ENCODE measurements at places on chromosomes 11 and 22.

DNA sequence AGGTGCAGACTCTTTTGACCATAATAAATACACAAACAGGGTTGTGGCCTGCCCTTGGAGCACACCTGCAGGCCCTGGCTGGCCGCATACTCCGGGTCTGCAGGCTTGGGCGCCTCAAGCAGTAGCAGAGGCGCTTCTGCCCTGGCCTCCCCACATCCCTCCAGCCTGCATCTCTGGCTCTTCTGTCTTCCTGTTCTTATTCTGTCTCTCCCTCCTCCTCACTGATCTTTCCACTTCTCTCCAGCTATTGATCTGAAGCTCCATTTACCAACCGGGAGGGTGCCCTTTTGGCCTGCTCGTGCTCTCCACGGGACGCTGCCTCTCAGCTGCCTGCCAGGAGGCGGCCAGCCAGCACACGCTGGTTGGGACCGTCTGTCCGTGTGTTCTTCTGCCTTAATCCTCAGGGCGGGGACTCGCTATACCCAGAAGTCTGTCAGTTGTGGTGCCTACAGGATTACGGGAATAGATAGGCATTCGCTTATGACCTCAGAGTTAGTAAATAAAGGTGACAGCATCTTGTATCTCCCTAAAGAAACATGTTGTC, 5.2 kb downstream of the UPB1 start:
- DNase-seq, result no peak

DNA sequence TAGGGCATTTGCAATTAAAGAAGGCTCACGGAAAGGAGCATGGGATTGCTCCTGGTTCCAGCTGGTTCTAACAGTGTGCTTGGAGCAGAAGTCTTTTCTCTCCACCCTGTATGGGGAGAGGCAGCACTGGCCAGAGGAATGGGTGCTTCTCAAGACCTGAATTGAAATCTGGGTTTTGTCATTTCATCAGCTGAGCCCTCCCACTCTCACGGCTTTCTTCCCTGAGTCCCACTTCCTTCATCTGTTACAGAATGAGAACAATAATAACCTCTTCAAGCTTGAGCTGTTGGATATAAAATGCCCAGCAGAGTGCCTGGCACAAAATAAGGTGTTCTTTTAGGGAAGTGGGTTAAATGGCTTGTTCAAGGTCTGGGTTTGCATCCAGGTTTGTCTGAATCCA, 17.2 kb downstream of the CNTF start:
- DNase-seq, result no peak

GRCh38 chr11:76550781-76551180, 106.0 kb downstream of the EMSY start:
- DNase-seq, result no peak

GRCh38 chr11:1484061-1484671, 2.4 kb downstream of the MOB2 start:
- no peak for DNase-seq

DNA sequence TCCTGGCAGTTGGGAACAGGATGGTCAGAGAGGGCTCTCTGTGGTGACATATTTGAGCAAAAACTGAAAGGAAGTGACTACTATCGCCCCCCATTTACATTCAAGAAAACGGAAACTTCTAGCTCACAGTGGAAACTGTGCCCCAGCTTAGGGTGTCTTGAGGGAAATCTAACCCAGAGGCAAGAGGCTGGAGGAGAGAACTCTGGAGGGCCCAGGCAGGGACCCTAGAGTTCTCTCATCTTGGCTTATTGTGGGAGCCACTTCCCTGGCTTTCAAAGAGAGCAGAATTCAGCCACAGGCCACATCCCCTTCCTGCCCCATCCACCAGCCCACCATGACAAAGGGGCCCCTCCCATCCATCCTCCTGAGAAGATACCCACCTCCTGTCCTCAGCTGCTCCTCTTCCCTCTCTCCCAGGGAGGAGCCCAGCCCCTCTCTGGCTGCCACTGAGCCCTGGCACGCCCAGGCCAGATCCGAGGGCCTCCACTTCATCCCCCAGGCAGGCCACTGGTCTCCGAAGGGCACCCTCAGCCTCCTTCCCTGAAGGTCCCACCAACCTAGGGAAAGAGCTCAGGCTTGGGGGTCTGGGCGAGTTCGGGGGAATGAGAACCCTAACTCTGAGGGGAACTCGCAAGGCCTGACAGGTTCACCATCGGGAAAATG, 1.6 kb upstream of the TMPRSS13 start:
- DNase-seq, result peak; percentile 63

- DNase-seq, result no peak
These were observed 203.1 kb upstream of the BLID start for GRCh38 chr11:122319085-122319484.

- DNase-seq, result no peak
These were observed 25.1 kb downstream of the LGR4 start for GRCh38 chr11:27447288-27448183.

DNA sequence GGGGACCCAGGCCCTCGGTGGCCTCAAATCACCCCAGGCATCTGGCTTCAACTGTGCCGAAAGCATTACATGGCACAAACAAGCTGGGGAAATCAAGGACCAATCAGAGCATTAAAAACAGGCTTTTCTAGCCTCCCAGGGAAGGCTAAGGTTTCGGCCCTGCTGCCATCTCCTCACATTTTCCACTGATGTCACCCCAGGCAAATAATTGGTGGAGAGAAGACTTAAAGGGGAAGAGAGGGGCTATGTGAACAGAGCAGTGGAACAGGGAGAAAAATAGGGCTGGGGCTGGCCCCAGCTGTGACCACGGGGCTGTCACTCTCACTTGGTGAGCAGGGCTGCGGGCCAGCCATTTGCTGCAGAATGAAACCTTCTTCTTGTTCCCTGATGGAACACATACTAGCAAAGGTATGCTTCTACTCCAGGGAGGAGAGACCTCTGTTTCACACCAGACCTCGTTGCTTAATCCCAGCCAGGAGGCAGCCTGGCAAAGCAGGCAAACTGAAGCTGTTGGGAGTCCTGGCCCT, 581.3 kb downstream of the SOX6 start:
- no peak for DNase-seq

Measured in activated effector memory CD4-positive, alpha-beta T cell treated with anti-CD3 and anti-CD28 coated beads, Interleukin-2, amount 50 U/mL, for 16 hours (primary cell).